ENCODE measurements at places on chromosomes 11 and 22.

DNA sequence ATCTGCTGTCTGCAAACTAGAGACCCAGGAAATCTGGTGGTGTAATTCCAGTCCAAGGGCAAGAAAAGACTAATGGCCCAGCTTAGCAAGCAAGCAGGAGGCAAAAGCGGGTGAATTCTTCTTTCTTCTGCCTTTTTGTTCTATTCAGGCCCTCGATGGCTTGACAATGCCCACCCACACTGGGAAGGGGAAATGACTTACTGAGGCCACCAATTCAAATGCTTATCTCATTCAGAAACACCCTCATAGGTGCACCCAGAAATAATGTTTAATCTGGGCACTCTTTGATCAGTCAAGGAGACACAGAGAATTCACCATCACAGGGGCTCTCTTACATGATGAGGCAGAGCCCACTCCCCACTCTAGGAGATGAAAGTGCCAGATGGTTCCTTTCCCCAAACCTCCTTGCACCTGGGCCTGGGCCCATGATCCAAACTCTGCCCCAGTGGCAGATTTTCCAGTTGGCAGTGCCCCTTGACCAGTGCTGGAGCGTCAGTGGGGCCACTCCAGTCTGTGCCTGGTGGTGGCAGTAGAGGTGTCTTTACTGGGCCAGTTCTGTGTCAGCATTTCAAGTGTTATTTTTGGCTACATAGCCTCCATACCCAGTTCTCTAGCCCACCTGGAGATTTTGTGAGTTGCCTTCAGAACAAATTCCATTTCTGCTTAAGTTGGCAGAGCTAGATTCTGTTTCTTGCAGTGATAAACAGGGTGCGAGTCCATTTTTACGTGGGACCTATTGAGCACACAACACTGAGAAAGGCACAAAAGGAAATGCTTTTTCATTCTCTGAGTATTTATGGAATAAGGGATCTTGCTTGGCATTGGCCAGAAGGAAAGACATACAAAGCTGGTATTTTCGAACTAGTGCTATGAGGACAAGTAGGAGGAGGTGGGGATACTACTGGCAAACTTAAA, 7.5 kb downstream of the ELMOD1 start:
- DNase-seq, result no peak

DNA sequence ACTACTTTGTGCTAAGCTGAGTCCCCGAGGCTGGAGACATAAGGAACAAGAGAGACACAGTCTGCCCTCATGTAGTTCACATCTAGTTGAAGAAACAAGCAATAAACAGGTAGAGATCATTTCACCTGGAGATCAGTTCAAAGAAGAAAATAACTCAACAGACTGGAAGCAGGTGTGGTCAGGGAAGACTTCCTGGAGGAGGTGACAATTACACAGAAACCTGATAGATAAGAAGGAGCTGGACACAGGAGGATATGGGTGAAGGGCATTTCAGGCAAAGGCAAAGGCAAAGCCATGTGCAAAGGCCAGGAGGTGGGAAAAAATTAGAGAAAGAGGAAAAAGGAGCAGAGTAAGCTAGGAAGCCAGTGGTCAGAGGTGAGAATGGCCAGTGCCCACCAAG, 115.6 kb downstream of the MN1 start:
- DNase-seq, result no peak

- DNase-seq, result no peak
Observed at GRCh38 chr11:35183326-35183925, 44.5 kb downstream of the CD44 start.

DNA sequence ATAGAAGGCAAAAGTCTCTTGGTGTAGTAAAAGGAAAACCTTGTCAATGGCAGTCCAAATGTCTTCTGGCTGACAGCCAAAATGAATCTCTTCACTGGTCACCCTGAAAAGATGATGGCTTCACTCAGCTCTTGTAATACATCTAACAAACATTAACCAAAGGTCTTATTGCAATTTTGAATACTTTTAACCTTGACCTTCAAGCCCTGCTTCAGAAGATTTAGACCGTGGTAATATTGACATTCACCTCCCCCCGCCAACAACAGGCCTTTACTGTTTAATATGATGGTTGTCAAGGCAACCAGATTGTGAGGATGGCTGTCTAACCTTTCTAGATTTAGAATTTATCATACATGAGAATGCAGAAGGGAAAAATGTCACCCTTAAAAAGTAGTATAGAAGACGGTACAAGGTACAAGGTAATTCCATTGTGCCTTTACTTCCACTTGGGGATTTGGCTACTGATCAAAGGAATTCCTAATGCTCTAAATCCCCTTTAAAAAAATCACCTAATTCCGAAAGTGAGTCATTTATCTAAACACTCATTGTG, 342.3 kb downstream of the LARGE1 start:
- no peak for DNase-seq

- DNase-seq, result no peak
Observed at GRCh38 chr11:79449040-79449439, 8.2 kb upstream of the TENM4 start.

GRCh38 chr11:24866743-24867142, 369.9 kb downstream of the LUZP2 start:
- DNase-seq, result no peak

DNA sequence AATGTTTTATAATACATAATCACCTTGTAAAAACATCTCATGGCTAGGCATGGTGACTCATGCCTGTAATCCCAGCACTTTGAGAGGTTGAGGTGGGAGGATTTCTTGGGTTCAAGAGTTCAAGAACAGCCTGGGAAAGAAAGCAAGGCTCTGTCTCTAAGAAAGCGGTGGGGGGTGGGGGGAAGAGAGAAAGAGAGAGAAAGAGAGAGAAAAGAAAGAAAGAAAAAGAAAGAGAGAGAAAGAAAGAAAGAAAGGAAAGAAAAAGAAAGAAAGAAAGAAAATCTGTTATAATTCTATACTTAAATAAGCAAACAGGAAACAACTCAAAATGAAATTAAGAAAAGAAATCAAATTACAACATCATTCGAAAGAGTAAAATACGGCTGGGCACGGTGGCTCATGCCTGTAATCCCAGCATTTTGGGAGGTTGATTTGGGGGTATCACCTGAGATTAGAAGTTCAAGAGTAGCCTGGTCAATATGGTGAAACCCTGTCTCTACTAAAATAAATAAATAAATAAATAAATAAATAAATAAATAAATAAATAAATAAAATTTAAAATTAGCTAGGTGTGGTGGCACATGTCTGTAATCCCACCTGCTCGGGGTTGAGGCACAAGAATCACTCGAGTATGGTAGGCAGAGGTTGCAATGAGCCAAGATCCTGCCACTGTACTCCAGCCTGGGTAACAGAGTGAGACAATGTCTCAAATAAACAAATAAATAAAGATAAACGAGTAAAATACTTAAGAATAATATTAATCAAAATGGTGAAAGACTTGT, 65.4 kb downstream of the ZNF280B start:
- DNase-seq, result no peak

DNA sequence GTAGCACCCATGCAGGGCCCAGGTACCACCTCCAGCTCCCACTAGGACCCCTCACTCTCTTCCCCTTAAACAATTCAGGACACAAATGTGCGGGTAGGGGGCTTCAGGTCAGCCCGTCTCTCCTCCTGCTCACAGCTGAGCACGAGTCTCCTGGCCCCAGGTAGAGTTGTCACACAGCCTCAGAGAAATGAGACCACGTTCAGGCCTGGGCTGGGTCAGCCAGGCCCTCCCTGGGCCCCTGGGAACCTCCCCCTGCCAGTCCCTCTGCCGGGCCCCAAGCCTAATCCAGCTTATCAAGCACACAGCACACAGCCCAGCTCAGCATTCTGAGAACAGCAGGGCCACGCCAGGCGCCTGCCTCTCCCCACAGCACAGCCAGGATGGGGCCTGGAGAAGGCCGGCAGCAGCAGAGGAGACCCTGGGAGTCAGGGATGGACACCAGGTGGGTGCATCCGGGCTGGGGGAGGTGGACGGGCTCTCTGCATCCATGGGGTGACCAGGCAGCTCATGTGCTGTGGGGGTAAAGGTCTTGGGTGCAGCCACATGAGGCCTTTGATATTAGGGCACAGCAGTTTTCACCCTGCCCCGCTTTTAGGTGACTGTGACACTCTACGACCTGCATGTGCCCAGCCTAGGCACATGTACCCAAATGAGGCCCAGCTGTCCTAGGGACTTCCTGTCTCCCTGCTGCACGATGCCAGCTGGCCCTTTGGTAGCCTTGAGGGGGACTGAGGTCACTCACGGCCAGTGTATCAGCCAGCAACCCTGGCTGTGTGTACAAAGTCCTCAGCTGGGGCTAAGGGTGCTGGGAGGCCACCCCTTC, 87.0 kb downstream of the MORC2 start:
- no peak for DNase-seq

DNA sequence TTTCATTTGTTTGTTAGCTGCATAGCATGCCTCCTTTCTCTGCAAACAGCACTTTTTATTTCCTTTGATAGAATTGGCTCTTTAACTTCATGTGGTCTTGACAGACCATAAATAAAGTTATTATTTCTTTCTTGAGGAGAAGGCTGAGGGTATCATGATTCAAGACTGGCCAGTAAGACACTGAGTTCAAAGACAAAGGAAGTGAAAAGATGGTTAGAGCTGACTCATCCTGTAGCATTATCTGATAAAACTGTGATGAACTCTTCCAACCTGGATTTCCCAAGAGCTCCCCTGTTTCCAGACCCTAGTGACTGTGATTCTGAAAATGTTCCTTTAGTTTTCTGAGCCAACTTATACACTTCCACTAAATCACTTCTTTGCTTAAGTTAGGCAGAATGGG, 179.3 kb upstream of the FAT3 start:
- DNase-seq, result no peak
